WERI-Rb-1 (cell line): ENCODE measurements at places on chromosomes 7 and 10.

GRCh38 chr7:467393-467828 lies 52.2 kb downstream of the PDGFA start:
- no peak for DNase-seq

- no peak for DNase-seq
These were observed 366.9 kb upstream of the NUPR2 start for GRCh38 chr7:56483153-56483552.

- DNase-seq = no peak
These were observed 17.1 kb downstream of the IKZF1 start for GRCh38 chr7:50321487-50322067.

DNA sequence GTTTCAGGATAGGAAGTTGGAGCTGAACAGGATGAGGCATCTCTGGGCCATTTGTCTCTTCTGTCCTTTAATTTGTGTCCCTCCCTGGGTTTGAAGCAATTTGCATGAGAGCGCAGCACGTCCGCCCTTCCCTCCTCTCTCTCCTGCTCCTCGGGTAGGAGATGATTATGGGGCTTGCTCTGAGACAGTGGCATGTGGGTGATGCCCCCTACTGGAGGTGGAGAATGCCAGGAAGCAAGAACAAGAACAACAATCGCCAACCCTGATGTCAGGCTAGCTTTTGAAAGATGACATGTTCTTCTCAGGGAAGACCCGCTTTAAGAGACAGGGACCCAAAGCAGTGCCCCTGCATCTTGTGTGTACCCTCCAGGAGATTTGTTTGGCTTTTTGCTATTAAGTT lies 63.9 kb upstream of the LOXL4 start:
- peak; percentile 61 for DNase-seq

DNA sequence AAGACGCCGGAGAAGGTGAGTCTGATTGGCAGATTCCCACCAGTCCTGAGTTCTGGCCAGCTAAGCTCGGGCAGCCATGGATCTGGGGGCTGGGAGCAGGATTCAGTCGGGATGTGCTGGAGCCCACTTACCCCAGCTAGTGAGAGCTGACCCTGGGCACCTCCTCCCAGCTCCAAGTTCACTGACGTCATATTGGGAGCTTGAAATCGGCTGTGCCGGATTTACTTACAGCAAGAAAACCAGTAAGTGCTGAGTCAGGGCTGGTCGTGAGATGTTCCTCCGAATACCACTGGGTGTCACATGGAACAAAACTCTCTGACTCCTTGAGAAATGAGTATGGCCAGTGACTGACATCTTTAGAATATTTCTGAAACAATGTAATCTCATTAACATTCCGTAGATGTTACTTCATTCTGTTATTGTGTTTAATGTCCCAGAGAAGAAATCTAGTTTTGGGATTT lies 621.2 kb downstream of the SDK1 start:
- peak; percentile 76 for DNase-seq

DNA sequence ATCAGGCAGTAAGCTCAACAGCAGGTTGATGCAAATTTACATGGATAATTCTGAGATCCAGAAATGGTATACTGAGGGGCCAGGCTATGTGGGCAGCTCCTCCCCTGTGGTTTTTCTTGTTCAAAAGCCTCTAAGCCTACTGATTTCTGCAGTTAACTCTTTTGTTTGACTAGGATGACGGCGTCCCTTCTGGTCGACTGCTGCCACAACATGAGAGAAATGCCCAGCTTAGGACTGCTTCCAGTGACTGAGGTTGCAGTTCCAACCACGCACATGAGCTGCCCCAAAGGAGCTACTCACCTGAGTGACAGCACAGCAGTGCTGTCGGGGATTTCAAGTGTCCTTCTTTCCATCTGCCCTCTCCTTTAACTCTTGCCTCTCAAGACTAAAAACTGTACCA lies 973.0 kb upstream of the GHITM start:
- peak; percentile 66 for DNase-seq

DNA sequence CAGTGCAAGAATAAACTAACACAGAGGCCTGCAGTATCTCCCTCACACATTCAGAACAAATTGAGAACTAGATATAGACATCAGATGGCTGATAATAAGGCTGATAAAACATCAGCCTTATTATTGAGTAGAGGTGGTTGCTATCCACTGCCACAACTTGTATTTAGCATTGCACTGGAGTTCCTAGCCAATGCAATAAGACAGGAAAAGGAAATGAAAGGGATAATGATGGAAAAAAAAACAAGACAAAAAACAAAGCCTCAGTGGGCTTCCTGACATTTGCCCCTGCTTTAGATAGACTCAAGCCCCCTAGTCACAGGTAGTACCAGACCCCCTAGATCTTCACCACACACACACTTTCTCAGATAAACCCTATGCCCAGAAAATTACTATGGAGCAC lies 33.2 kb upstream of the ELN start:
- DNase-seq = no peak

- DNase-seq = no peak
These were observed 106.8 kb upstream of the AOAH start for GRCh38 chr7:36831049-36831448.

- DNase-seq = no peak
These were observed 139.8 kb upstream of the RSU1 start for GRCh38 chr10:16957038-16957437.

GRCh38 chr7:28957751-28958234 lies 337 bp downstream of the TRIL start:
- no peak for DNase-seq

DNA sequence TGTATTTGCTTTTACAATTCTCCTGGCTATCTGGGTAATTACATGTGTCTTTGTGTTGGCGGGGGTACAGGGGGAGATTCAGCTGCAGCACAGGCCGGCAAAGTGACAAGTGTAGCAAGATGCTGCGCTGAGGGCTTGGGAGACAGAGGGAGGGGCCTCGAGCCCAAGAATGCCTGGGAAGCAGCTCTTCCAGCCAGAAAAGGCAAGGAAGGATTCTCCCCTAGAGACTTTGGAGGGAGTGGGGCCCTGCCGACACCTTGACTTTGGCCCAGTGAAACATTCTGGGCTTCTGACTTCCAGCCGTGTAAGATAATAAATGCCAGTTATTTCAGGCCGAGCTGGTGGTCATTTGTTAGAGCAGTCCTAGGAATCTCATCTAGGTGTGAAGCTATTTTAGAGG lies 7.2 kb upstream of the REPIN1 start:
- no peak for DNase-seq

GRCh38 chr10:133590226-133590969 lies 25.0 kb upstream of the SYCE1 start:
- DNase-seq = no peak

DNA sequence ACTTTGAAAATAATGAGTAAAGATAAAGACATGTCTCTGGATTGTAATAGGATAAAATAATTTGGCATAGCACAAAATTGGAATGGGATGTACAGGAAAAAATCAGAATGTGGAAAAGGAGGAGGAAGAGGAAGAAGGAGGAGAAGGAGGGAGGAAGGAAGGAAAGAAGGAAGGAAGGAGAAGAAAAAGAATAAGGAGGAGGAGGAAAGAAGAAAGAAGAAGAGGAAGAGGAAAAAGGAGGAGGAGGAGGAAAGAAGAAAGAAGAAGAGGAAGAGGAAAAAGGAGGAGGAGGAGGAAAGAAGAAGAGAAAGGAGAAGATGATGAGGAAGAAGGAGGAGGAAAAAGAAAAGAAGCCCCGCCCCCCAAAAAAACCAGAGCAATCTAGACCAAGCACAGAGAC lies 95.9 kb downstream of the ST8SIA6 start:
- DNase-seq = no peak

GRCh38 chr7:33411020-33411419 lies 281.7 kb downstream of the BBS9 start:
- no peak for DNase-seq

DNA sequence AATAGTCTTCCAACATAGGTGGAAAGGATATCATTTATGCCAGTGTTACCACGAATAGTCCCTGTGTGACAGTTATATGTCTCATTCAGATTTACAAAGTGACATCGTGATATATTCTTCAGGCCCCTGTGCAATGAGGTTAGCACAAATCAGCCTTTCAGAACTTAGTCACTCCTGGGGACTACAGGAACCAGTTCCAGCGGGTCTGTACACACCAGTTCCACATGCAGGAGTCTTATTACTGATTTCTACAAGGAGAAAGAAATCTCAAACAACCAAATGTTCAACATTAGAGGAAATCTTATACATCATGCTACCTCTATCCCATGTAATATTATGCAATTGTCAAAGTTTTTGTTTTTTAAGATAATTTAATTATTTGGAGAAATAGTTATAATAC lies 4.4 kb upstream of the WDR91 start:
- no peak for DNase-seq

GRCh38 chr7:132709971-132710567 lies 133.8 kb upstream of the PLXNA4 start:
- peak; percentile 43 for DNase-seq

GRCh38 chr10:35502692-35503091 lies 102.4 kb upstream of the GJD4 start:
- no peak for DNase-seq

DNA sequence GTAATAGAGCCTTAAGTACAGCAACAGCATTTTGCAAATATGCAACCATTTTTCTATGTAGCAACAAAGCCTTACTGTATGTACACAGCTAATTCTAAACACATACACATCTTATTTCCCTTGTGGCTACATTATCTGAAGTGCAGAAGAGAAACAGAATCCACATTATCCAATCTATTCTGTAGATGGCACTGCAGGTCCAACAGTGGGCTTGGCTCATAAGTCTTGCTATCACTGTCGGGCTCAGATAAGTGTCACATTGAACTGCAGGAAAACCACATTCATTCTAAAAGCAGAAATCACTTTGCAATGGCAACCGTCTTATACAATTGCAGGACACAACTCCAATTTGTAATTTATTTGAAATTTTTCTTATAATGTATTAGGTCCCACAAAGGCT lies 109.8 kb upstream of the NOBOX start:
- peak; percentile 57 for DNase-seq

DNA sequence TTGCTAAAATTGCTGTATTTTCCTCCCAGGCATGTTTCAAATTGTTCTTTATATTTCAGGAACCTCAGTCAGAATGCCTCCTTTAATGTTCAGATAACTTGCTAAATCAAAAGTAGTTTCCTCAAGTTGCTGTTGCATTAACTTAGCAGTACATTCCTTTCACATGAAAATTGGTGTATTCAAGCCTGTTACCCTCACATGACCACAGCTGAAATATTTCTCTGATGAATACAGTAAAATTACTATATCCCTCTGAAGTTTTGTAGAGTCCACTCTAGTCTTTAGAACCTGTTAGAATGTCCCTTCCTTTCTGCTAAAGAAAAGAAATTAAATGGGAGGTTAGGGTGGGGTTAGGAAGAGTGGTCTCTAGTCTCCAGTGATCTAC lies 24.5 kb upstream of the C1GALT1 start:
- DNase-seq = no peak

DNA sequence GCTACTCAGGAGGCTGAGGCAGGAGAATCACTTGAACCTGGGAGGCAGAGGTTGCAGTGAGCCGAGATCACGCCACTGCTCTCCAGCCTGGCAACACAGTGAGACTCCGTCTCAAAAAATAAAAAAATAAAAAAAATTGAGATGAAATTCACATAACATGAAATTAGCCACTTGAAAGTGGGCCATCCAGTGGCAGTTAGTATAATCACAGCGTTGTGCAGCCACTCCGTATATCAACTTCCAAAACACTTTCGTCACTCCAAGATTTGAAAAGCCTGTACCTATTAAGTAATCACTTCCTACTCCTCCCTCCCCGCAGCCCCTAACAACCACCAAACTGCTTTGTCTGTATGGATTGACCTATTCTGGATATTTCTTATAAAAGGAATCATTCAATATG lies 20.7 kb upstream of the CACUL1 start:
- DNase-seq = no peak

DNA sequence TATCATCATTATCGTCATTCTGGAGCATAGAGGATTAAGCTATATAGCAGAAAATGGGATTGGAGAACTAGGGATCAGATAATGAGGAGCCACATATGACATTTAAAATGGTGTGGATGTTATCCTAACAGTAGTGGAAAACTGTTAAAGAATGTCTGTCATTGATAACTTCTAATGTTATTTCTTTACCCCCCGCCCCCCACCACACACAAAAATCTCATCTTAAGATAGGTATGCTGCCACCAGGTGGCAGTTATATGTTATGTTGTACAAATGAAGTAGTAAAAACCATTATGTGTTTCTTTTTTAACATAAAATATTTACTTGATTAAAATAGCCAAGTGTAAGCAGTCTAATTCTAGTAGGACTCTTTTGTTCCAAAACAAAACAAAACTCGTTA lies 13.0 kb downstream of the AKAP9 start:
- no peak for DNase-seq

DNA sequence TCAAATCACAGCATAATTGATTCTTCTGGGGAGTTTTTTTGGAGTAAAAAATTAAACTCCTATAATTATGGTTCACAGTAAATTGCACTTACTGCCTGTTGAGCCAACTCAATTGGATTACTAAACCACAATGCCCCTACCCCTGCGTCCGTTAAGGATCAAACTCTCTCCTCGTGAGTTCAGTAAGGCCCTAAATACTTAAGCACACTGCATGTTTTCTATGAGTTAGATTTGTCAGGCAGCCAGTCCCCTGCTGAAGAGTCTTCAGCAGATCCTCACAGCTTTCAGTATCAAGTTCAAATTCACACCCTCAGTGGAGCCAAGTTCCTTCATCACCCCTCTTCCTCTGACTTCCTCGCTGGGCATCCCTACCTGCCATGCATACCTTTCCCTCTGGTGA lies 275.0 kb upstream of the BMPER start:
- no peak for DNase-seq

DNA sequence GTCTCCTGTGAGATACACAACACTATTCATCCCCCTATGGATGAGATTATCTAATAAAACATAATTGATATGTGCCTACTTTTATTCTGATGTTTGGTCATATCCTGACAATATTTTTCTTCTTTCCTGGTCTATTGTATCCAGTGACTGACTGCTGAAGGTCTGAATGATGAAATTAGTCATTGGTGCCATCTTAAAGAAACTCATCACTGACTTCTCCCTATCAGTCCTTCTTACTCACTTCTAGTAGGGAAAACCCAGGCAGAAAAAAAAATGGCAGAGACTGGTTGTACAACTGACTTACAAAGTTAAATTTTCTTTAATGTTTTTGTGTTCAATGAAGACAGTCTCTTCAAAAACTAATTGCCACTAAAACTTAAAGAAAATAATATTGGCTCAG lies 377.4 kb downstream of the HTR7 start:
- DNase-seq = no peak

DNA sequence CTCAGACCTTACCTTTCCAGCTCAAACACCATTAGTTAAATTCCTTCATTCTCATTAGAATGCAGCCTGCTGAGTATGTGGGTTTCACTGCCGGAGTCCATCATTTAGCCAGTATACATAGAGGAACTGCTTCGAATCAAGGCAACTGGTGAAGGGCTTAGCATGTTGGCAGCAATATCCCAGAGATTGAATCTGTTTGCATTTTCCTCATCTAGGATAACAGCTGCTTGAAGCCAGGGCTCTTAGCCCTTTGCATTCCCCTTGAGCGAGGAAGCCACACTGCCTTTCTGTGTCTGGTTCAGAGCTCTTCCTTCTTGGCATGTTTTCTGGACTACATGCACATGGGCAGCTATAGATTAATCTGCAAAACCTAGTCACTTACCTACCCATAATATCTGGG lies 14.7 kb downstream of the NODAL start:
- DNase-seq = no peak
